ENCODE measurements at places on chromosomes 1 and 21.

DNA sequence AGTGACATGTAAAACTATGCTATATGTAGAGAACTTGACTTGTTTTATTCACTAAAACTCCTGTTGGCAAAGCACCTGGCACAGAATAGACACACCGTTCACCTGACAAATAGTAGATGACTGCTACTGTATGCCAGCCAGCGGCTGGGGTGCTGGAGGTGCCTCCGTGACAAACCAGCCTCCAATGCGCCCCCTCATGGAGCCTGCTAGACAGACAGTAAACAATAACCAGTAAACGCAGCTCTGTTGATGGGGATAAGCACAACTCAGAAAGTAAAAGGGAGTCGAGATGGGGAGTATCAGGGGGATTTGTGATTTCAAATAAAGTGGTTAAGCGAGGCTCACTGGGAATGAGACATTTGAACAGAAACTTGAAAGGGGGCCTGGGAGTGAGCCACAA lies 107.2 kb downstream of the PRDM2 start:
- DNase-seq, result no peak

GRCh38 chr1:84785271-84786036 lies 95.2 kb upstream of the SSX2IP start:
- no peak for DNase-seq

GRCh38 chr1:23394181-23394580 lies 24.5 kb upstream of the ZNF436 start:
- no peak for DNase-seq

GRCh38 chr1:182687361-182687760 lies 3.0 kb upstream of the RGS8 start:
- no peak for DNase-seq

DNA sequence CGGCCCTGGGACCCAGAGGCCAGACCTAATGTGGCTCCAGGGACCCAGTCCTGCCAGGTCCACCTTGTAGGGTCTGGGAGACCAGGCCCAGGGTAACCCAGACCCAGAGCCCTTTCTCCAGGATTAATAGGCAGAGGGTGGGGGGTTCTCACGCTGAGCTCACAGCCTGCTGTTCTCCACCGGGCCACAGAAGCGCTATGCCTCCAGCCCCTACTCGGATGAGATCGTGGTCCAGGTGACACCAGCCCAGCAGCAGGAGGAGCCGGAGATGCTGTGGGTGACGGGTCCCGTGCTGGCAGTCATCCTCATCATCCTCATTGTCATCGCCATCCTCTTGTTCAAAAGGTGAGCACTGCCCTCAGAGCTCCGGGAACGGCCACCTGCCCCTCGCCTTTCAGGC lies 43.3 kb upstream of the KDM4A start:
- no peak for DNase-seq

GRCh38 chr1:239884796-239885195 lies 206.9 kb upstream of the FMN2 start:
- DNase-seq, result no peak

- DNase-seq, result no peak
Observed at GRCh38 chr1:91057784-91058183, 35.9 kb upstream of the ZNF644 start.

- DNase-seq, result no peak
Observed at GRCh38 chr1:228648647-228649383, 86.5 kb upstream of the RHOU start.

DNA sequence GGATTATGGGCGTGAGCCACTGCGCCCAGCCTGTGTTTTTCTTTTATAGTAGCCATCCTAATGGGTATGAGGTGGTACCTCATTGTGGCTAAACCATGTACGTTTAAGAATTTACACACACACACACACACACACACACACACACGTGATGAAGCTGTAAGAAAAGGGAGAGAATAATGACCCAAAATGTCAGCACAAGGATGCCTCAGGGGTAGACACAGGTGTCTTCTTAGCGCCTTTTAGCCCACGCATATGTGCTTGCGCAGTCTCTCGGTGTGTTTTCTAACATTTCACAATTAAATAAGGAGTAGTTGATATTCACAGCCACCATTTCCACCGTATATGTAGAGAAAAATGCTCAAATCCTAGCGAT lies 782 bp upstream of the PFKL start:
- DNase-seq, result no peak

DNA sequence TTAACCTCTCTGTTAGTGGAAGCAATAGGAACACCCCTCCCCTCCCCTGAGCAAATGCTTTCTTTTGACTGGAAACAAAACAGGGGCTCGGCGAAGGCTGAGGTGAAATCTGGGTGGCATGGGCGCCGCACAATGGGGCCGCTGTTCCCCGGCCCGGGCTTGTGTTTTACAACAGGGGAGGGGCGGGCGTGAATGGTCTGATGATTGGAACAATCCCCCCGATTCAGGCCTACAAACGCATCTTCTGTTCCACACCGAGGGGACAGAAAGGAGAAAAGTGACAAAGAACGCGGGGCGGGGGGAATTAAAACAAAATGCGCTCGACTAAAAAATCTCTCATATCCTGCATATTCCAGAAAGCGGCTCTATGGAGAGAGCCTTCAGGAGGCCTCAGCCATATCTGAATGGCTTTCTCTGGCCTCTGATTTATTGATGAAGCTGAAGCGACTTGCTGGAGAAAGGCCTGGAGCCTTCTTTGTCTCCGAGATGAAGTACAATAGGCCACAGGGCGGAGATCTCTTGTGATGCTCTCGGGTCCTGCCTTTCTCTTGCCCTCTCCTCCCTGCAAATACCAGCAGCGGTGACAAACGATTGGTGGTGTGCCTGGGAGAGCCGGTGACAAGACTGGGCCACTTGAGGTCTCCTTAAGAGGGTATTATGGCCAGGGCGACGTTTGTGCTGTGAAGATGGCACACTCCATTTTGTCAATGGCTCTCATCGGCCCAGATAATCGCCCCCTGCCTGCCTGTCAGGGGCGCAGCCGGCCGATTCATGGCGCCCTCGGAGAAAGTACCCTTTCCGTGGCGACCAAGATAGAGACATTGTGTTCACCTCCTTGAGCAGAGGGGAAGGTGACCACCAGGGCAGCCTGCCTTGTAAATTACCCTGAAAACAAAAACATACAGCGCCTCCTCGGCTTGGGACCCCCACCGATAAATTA lies 47.1 kb upstream of the OLIG2 start:
- DNase-seq, result no peak

GRCh38 chr21:38310646-38311485 lies 54.1 kb downstream of the KCNJ15 start:
- no peak for DNase-seq

GRCh38 chr21:25175938-25176337 lies 431.3 kb downstream of the MRPL39 start:
- DNase-seq, result no peak

DNA sequence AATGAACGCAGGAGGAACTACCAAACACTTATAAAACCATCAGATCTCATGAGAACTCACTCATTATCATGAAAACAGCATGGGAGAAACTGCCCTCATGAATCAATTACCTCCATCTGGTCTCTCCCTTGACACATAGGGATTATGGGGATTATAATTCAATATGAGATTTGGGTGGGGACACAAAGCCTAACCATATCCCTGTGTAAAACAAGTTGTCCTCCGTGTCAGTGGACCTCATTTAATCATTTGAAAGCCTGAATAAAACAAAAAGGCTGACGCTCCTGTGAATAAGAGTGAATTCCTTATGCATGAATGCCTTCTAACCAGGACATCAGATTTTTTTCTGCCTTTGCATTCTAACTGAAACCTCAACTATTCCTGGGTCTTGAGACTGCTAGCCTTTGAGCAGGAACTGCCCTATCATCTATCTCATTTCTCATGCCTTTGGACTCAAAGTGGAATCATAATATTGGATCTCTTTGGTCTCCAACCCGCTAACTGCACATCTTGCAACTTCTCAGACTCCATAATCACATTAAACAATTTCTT lies 648.8 kb downstream of the ADGRL2 start:
- no peak for DNase-seq

DNA sequence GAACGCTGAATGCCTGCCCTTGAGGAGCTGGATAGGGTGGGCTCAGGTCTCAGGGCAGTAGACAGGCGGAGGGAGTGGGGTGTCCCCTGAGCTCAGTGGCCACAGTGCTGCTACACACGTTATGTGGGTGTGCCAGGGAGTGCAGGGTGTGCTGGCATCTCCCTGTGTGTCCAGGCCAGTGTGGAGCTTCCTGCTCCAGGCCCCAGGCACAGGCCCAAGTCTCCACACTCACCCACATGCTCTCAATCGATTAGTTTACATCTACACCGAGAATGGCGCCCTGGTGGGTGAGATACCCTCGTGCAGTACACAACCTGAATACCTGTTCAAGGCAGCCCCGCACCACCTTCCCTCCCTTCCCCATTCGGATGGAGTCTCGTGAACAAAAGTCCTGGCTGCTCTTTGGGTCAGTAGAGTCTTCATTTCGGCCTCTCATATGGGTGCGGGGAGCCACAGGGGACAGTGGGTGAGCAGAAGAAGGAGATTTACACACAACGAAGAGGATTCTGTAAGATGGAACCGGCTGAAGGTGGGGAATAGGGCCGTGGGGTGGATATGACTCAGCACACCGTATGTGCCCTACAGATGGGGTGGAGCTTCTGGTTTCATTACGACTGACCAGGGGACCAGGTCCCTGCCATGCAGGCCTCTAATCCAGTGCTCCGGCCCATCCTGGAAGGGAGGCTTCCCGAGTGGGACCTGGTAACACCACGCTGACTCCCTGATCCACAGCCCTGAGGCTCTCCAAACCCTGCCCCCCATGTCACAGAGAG lies 93.3 kb downstream of the SPSB1 start:
- no peak for DNase-seq

- DNase-seq, result peak; percentile 34
Observed at GRCh38 chr1:74681001-74681400, 7.4 kb upstream of the ERICH3 start.

DNA sequence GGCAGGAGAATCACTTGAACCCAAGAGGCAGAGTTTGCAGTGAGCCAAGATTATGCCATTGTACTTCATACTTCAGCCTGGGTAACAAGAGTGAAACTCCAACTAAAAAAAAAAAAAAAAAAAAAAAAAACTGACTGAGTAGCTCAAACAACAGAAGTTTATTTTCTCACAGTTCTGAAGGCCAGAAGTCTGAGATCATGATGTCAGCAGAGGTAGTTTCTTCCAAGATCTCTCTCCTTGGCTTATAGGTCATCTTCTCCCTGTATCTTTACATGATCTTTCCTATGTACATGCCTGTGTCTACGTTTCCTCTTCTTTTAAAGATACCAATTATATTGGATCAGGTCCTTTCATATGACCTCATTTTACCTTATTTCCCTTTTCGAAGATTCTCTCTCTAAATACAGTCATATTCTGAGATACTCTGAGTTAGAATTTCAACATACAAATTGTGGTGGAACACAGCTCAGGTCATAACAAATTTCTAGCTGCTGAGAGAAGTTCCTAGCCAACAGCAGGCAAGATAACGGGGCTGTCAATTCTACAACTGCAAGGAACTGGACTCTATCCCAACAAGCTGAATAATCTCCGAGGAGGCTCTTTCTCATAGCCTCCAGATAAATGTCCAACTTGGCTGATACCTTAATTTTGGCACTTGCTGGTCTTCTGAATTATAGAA lies 187.7 kb upstream of the ADAMTS5 start:
- DNase-seq, result no peak

DNA sequence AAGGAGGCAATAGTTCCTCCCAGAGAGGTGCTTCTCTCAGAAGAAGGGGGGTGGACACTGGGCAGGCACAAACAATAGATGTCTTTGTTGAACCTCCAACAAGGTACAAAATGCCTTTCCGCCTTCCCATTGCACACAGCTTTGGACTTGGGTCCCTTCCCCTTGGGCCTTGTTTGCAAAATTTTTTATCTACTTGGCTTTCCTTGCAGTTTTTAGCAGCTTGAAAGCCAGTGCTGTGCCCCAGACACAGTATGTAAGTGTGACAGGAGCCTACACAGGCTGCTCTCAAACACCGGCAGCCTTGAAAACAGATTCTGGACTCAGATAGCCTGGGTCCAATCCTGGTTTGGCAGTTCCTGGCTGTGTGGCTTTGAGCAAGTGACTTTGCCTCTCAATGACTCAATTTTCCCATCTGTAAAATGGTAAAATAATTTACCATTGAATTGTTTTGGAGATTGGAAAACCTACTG lies 43.0 kb downstream of the ELAPOR1 start:
- DNase-seq, result no peak

DNA sequence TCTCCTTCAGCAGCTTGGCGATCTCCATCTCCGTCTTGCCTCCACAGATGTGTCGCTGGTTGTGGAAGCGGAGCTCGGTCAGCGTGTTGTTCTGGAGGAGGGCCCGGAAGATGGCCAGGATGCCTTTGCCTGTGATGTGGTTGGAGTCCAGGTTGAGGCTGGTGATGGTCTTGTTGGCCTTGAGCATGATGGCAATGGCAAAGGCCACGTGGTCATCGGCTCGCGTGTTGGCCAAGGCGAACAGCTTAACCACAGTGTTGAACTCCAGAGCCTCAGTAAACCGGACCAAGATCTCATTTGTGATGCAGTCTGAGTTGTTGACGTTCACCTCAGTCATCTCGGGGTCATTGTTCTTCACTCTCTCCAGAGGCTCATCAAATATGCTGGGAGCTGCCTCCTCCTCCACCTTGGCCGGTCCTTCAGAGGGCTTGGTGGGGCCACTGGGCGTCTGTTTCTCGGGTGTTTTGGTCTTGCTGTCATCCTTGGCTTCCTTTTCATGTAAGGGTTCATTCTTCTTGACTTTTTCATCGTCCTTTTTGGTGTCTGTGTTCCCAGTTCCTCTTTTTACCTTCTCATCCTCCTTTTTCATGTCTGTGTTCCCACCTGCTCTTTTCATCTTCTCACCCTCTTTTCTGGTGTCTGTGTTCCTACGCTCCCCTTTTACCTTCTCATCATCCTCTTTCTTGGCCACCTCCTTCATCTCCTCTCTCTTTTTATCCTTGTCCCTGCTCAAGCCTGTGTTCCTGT lies 11.2 kb downstream of the SHISA4 start:
- DNase-seq, result no peak

DNA sequence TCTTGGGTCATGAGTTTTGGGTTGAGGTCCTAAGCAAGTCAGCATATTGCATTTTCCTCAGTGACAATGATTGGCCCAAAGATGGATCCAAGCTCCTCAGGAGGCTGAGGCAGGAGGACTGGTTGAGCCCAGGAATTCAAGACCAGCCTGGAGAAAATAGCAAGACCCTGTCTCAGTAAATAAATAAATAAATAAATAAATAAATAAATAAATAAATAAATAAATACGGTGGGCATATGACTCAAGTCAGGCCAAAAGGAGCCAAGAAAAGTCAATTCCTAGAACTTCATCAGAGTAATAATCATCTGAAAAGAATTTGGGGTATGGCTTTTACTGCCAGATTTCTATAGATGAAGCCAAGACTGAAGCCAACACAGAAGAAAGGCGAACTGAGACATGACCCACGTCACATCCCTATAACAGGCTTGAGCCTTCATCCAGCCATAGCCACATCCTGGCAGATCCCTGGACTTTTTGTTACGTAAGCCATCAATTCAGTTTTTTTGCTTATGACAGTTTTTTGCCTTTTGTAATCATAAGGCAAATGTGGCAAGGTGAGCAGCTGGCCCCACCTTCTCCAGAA lies 88.5 kb upstream of the NFASC start:
- no peak for DNase-seq
